Right ventricle myocardium inferior (tissue), 1 donor: ENCODE measurements at places on chromosomes 12 and 14. TPM values are rescaled to one million over a fixed set of nuclear protein-coding genes. Genes with fewer than 3 reads are reported as not detected.

L2HGDH gene
- 10.5 TPM for total RNA-seq

DPF3 gene
- total RNA-seq: 27.3 TPM

GRCh38 chr14:79645753-79646362 lies 565.4 kb downstream of the DIO2 start:
- no peak for DNase-seq

- DNase-seq: no peak
Observed at GRCh38 chr14:96126339-96126782, 78.3 kb upstream of the BDKRB2 start.
